Ecto neural progenitor cell (in vitro differentiated cells): ENCODE measurements at places on chromosomes 16 and 17.

- DNase-seq, result peak; percentile 58
These were observed 762 bp downstream of the PYCARD start for GRCh38 chr16:31201582-31202413.

- no peak for DNase-seq
These were observed 4.4 kb downstream of the SCPEP1 start for GRCh38 chr17:56982312-56982711.

DNA sequence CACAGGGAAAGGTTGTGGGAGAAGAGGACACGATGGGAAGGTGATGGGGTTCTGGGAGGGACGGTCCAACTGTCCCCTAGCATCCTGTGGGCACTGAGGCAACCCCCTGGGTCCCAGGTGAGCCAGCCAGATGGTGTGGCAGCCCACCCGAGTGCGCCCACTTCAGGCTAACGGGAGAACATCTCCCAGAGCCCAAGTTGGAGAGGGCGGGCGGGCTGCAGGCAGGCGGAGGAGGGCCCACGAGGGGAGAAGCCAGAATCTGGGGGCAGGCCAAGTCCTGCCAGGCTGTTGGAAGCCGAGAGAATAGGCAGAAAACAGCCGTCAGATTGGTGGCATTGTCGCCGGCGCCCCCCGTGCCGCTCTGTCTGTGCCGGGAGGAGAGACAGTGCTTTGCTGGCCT, 13.8 kb upstream of the ABCC3 start:
- DNase-seq, result peak; percentile 78

DNA sequence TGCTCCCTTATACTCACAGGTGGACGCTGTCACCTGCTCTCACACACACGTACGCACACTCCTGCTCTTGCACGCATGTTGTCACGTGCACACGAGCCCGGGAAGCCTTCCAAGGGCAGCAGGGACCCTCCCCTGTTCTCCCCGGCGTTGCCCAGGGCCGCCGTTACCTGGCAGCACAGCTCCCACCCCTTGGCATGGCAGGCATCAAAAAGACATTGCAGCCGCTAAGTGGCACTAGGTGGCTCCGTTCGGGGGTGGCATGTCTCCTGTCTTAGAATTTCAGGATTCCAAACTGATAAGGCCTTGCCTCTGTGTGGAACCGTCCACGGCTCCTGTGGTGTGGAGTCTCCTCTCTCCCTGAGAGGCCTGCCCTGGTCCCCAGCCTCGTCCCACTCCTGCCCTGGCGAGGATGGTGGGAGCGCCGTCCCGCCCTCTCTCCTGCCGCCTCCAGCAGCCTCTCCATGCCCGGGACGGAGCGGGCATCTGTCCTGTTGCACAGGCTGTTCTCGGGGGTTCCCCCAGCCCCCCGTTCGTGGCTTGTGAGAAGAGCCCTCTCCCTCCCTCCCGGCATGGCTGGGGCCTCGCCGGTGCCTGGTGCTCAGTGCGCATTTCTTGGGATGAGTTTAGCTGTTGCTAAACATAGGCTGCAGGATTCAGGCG, 126.7 kb upstream of the GSE1 start:
- no peak for DNase-seq

DNA sequence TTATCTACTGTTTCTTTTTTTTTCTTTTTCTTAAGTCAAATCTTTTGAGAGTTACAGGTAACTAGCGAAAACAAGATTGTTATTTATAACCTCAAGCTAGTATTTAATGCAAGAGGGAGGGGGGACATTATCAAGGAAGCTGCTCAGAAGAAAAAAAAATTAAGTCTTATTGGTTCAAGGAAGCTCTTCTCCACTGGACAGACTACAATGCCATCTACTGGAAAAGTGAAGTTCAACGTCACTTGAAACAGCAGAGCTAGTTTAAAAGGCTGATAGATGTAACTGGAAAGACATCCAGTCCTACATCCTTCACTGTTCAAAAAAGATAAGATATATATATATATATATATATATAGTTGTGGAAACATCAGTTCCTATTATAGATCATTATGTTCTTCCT, 418.0 kb upstream of the PSMD7 start:
- no peak for DNase-seq

GRCh38 chr17:22516861-22517636, 824.7 kb downstream of the KCNJ18 start:
- no peak for DNase-seq

GRCh38 chr17:38750312-38751121, 2.0 kb upstream of the PSMB3 start:
- DNase-seq, result peak; percentile 73

GRCh38 chr17:46741122-46741730, 77.3 kb downstream of the WNT3 start:
- DNase-seq, result no peak

DNA sequence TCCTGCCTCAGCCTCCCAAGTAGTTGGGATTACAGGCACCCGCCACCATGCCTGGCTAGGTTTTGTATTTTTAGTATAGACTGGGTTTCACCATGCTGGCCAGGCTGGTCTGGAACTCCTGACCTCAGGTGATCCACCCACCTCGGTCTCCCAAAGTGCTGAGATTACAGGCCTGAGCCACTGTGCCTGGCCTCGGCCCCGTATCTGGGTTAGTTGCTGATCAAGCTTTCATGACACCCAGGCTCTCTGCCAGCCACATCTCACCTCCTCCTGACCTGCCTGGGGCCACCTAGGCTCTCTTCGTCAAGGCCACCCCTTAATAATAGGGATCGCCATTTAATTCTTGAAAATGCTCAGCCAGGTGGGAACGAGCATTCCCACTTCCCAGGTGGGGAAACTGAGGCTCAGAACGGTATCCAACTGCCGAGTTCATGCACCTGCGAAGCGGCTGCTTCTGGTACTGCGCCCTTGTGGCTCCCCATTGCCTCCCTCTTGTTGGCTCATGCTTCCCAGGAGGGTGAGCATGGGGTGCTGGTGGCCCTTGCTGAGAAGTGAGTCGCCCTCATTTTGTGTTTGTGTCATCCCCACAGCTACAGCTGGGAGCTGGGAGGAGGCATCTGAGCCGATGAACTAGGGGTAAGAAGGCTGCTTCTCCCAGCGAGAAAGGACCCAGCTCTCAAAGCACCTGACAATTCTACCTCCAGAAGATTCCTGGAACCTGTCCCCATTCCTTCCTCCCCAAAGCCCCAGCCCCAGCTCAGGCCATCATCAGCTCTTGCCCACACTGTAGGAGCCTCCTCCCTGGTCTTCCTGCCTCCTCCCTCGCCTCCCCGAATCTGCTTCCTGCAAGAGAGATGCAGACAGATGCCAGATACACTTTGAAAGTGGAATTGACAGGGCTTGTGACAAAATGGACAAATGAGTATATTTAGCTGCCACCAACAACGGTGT, 17.3 kb upstream of the SNN start:
- DNase-seq, result no peak

- DNase-seq, result no peak
These were observed 65.7 kb downstream of the ARSG start for GRCh38 chr17:68356949-68357455.

DNA sequence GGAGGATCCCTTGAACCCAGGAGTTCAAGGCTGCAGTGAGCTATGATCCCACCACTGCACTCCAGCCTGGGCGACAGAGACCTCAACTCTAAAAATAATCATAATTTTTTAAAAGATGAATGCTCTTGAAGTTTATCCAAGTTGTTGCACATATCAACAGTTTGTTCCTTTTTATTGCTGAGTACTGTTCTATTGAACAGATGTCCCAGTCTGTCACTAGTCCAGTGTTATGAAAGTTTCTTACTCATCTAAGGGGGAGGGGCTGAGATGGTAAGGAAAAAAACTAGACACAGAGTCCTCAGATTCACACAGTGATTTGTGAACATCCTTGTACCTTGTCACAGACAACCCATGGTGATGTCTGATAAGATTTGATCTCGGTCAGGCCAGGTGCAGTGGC, 3.9 kb downstream of the ACAP1 start:
- no peak for DNase-seq

DNA sequence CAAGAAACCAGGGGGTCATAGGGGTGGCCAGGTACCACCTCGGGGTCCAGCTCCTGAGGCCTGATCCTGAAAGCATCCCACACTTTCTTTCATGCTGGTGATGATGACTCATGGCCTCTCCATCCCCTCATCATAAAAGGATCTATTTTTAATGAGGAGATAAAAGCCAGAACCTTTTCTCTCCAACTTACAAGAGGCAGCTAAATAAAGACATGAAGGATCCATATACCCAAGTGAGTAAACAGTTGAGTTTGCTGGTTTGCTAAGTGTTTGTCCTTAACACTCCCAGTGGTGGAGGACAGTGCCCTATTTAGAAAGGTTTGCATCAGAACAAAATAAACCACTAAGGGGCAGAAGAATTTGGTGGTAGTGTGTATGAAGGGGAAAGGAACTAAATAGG, 383.8 kb downstream of the GRIN2A start:
- no peak for DNase-seq

GRCh38 chr17:1899403-1900000, 69.7 kb downstream of the RPA1 start:
- no peak for DNase-seq

DNA sequence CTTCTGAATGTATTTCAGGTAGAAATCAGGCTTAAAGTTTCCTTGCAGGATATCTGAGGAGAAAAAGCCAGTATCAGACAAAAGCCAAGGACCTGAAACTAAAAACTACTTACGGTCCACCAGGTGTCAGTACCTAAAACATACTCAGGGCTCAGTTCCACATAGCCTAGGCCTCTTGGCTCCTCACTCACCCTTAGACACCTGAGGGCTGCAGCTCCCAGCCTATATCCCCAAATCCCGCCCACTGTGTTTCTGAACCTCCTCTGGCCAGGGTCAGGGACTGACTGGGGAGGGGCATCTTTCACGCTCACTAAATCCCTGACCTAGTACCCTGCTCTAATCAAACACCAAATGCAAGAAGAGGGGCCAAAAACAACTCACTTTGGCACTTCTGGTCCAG, 8.8 kb upstream of the ROGDI start:
- no peak for DNase-seq

- DNase-seq, result no peak
These were observed 24.4 kb upstream of the GPT2 start for GRCh38 chr16:46859719-46860152.

DNA sequence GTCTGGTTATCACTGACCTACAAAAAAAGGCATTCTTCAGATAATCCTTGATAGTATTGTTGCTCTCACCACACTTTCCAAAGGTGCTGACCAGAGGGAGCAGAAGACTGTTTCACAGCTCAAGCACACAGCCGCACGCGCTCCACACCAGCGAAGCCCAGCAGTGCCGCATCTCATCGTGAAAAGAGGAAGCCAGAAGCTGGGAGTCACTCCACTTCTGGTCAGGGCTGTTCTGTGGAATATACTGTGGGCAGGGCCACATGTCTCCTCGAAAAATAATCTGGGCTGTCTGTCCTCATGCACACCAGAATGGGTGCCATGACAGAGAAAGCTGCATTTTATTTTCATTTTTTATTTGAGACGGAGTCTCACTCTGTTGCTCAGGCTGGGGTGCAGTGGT, 7.3 kb upstream of the PRSS36 start:
- DNase-seq, result no peak

DNA sequence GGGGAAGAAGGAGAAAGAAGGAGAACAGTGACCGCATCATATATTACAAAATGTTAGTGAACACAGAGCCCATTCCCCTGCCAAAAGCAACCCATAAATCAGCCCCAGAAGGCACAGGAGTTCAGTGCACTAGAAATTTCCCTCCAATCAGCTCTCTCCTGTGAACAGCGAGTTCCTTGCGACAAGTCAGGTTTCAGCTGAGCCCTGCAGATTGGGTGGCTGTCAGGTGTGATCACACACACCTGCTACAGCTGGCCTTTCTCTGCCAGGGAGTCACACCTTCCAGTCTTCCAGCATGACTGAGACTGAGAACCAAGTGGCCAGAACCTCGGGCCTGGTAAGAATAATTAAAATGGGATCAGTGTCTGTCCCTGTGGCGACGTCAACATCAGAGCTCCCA, 60.2 kb downstream of the SHISA9 start:
- no peak for DNase-seq
